Fibroblast of pulmonary artery (primary cell): ENCODE measurements at places on chromosomes 12 and 14.

GRCh38 chr12:12376646-12377448, 20.0 kb downstream of the BORCS5 start:
- DNase-seq, result peak; percentile 90

GRCh38 chr14:21049271-21049673, 7.1 kb downstream of the RNASE7 start:
- DNase-seq, result no peak

DNA sequence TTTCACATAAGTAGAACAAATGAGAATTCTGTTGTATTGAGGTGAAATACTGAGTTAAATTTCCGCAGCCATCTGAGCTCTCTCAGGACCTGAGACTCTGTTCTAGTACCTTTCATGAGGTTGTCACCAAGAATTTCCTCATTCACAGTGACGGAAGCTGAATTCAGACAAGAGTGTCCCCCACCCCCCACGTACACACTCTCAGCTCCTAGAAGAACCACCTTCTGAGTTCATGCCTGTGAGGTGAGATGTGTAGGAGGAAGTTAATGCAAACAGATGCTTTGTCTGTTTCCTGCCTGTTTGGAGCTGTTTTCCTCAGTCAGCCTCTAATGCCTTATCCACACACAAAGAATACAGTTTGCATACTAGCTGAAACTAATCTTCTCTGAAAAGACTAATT, 18.2 kb downstream of the BICDL1 start:
- DNase-seq, result no peak

DNA sequence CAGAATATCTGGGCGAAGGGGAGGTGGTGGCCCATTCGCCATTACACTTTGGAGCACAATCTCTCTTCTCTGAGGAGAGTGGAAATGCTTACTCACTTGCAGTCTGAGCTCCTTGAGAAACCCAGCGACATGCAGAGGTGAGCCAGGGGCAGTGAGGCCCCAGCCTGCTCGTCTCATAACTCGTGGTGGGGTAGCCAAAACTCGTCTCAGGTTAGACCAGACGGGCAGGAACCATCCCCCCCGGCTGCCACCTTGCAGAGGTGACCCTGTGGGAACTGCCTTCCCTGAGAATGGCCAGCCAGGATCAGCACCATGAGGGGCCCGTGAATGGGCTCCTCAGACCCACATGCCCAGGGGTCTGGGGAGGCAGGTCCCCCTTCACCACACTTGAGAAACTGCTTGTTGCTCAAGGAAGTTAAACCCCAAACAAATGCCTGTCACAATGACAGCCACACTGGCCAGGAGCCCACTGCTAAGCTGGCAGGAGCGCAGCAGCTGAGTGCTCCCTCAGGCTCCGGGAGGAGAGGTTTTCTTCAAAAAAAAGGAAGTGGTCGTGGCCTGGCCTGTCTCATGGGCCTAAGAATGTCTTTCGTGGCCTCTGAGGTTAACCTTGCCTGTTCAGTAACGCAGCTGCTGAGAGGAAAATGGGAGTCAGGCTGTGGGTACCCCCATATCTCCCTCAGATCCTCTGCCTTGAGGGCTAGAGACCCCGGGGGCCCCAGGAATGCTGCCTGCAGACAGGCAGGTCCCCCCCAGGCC, 9.2 kb upstream of the ALDH2 start:
- DNase-seq, result peak; percentile 62

DNA sequence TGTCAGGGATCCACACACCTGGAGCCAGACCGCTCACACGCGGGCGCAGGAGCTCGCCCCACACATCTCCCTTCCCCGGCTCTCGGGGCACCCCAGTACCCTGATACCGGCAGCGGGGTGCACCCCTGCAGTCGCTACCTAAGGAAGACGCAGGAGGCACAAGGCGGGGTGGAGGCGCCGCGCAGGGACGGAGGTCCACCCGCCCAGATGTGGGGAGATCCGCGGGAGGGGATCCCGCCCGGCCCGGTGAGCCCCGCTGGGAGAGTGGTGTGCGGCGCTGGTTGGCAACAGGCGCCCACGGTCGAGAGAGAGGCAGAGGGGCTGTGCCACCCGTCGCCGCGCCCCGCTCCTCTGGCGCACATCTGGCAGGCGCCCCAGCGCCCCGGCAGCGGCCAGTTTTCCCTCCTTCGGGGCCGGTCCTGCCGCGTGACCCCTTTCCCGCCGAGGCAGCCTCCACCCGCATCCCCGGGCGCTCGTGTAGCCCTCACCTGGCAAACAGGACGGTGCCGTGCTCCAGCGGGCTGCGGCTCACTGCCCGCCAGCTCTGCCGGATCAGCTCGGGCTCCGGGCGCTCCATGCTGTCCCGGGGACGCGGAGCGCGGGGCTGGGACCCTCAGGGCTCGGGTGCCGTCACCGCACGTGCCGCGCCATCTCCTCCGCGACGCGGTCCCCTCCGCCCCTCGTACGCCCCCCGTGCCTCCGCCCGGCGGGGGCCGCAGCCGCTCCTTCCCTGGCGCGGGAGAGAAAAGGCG, 469 bp downstream of the NGB start:
- no peak for DNase-seq

DNA sequence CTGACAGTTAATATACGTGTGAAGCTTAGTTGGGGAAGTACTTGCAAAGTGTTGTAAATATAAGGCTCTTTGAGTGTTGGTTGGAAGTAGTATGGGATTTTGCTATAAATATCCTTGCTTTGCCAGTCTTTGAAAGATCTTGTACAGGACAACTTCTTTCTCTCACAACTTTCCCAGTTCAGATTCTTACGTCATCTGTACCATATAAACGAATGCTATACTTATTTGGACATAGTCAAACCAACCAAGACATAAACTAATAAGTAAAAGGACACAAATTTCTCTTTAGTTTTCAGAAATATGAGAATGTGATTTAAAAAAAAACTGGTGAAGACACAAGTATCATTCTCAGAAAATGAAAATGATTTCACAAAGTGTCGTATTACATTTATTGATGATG, 153.1 kb upstream of the NPAS3 start:
- no peak for DNase-seq

GRCh38 chr12:39587225-39587624, 32.4 kb downstream of the ABCD2 start:
- DNase-seq, result peak; percentile 29

DNA sequence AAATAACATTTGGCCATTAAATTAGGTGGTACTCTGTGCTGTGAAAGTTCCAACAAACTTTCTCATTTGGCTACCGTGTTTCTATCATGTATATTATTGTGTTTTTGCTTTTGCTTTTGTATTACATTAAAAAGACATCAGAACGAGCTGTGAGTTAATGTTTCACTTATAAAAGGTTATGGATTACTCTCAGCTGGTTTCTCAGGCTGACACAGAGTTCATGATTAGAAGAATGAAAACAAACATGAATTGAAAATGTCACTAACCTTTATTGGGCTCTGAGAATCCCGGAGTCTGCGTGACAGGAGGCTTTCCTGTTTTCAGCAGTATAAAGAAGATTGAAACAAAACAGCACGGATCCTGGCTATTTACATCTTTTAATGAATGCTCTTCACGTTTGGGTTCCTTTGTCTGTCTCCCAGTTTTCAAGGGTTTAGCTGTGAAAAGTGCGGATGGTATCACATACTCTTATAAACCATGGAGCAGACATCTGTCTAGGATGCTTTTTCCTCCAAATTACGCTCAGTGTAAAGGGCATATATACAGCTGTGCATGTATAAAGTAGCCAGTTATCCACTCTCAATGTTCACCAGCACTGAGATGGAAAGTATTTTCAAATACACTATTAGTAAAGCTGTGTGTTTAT, 153.6 kb downstream of the PTCSC3 start:
- no peak for DNase-seq

GRCh38 chr12:3593906-3594483, 103.0 kb downstream of the PRMT8 start:
- DNase-seq, result no peak

- DNase-seq, result no peak
Observed at GRCh38 chr14:105838591-105839424, 312.4 kb downstream of the TMEM121 start.

DNA sequence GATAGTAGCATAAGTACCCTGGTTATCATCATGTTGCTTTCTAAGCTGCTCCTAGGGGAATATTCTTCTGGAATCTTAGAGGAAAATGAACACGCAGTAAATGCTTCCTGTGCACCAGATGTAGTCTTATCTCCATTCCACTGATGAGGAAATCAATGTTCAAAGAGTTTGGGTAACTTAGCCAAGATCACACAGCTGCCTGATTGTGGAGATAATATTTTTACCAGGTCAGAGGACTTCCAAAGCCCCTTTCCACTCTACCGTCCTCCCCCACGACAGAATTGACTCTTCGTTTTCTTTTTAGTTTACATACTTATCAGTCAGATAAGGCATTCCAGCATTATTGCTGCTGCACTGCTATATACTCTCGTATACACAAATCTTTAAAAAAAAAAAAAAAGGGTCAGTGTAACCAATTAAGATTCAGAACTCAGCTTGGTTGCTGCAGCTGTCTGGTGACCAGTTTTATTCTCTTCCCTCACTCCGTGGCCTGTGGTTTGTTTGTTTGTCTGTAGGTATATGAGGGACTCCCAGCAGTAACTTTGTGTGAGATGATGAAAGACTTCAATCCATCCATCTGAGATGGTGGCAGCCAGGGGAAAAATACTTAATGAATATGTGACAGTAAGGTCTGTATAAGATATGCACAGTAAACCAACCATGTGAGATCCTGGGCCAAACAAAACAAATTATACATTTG, 110.5 kb downstream of the TGFB3 start:
- DNase-seq, result peak; percentile 65

DNA sequence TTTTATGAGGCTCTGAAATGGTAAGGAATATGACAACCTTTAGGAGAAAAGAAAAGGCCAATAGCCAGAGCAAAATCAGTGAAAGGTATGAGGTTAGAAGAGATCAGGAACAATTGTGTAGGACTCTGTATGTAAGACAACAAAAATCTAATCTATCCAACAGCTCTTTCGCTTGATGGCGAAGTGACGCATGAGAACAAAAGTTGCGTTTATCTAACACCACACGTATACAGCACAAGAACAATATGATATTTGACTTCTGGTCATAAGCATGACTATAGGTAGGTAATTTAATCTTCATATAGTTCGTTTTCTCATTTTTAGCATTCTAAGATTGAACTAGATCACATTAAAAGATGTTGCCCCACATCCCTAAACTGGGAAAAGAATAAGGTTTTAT, 1.5 kb downstream of the CLECL1 start:
- no peak for DNase-seq

DNA sequence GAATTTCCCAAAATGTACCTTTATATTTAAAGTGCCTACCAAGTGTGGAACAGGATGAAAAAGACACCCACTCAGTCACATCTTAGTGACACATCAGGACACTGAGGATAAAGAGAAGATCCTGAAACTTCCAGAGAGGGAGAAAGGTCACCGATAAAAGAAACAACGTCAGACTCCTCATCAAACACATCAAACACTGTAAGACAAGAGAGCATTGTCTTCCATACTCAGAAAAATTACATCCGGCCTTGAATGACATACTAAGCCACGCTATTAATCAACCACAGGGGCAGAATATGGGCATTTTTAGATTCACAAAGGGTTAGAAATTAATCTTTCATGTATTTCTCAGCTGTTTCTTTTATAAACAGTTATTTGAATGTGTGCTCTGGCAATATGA, 490.3 kb downstream of the APAF1 start:
- no peak for DNase-seq
